ENCODE measurements at places on chromosomes 3 and 15.

- no peak for DNase-seq
Observed at GRCh38 chr3:183819831-183820230, 5.5 kb downstream of the MAP6D1 start.

DNA sequence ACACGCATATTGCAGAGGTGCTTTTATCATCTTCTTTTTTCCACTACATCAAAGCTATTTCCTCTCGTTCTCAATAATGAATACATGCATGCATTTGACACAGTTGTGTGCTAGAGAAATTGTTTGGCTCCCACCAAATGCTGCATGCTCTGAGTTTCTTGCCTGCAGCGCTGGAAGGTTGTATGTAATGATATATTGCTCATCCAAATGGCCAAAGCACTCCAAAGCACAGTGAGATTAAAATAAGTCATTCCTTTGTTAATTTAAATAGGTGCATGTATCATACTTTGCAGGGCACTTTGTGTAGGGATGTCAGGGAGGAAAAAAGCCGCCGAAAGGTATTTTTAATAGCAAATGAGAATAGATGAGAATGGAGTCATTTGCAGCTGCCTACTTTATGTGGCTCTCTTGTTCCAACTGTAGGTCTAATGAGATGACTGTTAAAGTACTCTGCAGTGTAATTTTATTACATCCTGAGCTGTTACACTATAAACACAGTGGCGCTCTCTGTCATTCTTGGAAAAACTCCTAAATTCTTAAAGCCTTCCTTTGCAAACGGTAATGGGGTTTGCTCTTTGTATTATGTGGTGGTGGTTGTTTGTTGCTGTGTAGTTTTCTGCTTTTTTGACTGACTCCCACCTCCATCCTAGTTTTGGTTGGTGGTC lies 56.9 kb upstream of the SKOR1 start:
- no peak for DNase-seq

GRCh38 chr3:46626039-46626438 lies 13.7 kb downstream of the FAM240A start:
- no peak for DNase-seq

DNA sequence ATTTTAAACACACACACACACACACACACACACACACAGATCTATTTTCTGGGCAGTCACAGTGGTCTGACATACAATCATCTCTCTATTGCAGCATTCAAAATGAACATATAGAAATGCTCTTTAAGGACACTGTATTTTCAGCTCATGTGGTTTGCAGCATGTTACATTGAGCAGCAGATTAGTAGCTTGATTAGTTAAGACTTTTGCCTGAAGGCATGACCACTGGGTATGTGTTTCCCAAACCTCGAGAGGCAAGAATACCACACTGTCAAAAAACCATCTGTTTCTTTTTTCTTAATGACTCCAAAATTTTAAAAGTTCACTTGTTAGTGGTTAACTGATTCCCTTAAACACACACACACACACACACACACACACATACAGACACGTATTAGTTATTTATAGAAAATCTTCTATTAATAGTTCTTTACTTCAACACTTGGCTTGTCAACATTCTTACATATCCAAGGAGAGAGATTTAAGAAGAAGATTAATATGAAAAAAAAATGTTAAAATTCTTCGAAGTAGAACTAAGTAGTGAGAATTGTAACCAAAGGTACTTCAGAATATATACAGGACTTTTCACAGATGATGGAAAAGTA lies 518.2 kb downstream of the CADM2 start:
- DNase-seq = no peak

- peak; percentile 50 for DNase-seq
Observed at GRCh38 chr3:72821161-72821781, 27.0 kb downstream of the SHQ1 start.

DNA sequence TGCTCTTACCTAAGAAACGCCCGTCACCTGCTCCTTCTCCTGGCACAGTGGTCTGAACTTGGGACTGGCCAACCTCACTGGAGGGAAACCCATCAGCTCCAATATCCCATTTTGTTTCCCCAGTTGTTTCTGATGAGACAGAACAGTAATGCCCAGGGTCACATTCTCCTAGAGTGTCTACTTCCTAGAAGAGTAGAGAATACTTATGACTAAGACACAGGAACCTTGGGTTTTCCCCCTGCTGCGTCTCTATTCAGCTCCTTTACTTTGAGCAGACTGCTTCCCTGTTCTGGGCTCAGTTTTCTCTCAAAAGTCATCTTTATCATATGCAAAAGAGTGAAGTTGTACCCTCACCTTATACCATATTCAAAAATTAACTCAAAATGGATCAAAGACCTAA lies 79.4 kb downstream of the POLR2M start:
- no peak for DNase-seq

GRCh38 chr3:183038221-183038620 lies 57.9 kb upstream of the DCUN1D1 start:
- DNase-seq = no peak

GRCh38 chr15:91400481-91400880 lies 300.4 kb downstream of the SV2B start:
- no peak for DNase-seq

DNA sequence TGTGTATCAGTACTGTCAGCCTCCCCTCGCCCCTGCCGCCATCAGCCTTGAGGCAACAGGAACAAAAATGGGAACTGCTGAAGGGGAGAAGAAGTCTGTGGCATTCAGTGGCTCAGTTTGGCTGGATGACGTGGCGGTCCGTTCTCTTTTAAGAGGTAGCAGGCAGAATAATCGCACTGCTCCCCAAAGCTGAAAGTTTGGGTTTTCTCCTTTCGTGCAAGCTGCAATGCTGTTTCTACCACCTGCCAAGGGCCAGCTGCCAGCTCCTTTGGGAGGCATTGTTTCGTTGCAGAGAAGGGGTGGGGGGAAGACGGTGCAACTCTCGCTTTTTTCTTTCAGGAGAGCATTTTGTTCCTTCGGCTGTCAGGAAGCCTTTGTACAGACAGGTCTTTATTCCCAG lies 369.6 kb upstream of the RORA start:
- DNase-seq = no peak

DNA sequence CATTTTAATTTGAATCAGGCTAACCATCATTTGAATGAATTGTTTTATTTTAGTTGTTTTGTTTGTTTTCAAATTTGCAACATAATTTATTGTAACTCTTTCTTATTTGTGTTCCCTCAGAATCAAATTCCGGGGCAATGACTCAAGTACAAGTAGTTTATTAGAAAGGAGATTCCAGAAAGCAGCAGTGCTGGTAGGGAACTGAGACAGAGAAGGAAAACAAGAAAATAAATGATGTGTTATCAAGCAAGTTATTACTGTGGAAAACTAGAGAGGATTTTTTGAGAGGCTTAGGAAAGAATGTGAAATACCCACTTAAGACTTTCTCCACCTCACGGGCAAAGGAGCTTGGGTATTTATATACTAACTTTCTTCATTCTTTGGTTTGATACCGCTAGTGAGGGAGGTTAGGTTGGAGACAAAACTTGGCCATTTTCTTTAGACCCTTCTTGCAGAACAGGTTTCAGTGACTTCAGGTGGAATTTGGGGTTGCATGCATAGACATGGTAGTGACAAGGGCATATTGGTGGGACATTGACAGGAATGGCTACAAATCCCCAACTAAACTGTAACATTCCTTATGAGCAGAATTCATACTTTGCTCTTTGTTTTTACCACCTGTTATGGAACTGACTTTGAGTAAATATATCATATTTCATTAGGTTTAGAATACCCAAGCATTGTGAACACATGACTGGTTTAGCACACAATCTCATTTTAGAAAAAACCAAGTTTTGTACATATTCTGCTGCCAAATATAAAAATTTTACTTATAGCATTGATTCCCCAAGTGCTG lies 254.3 kb downstream of the ZBBX start:
- DNase-seq = no peak

DNA sequence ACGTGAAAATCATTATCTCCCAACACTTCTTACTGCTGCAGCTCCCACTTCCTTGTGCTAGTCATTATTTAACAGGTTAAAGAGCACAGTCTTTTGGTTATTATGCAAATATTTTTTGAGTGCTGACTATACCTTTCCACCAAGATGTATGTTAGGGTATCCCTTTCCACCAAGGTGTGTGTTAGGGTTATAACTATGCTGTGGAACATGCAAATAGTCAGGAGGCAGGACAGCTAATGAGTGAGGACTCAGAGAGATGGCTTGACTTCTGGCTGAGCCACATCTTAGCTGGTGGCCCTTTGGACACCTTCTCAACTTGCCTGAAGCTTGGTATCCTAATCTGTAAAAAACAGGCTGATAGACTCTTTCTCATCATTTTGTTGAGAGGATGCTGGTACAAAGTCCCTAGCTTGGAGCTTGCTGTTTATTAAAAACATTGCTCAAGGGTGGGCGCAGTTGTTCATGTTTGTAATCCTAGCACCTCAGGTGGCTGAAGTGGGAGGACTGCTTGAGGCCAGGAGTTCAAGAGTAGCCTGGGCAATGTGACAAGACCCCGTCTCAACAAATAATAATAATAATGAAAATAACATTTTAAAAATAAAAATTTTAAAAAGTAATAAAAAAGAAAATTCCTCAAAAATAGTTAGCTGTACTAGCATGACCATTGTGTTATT lies 160.5 kb upstream of the ADAMTS9 start:
- DNase-seq = no peak

GRCh38 chr15:50641318-50641717 lies 45.3 kb downstream of the TRPM7 start:
- DNase-seq = no peak

Data from right lung (tissue), 10 donors.